ENCODE measurements at places on chromosomes 4 and X.

- DNase-seq = no peak
Observed at GRCh38 chrX:104255465-104255864, 732 bp upstream of the ESX1 start.

DNA sequence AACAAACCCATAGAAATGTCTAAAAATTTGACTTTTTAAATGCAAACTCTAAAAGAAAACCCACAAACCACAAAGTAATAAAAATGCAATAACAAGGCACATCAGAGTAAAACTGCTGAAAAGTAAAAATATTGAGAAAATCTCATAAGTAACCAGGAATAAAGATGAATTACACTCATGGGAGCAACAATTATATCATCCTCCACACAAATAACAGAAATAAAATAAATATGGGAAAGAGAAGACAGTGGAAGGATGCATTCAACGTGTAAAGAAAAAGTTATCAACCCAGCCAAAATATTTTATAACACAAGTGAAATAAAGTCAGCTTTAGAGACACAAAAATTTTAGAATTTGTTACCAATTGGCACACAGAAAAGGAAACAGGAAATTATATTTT, 1420.2 kb downstream of the PCDH18 start:
- no peak for DNase-seq

DNA sequence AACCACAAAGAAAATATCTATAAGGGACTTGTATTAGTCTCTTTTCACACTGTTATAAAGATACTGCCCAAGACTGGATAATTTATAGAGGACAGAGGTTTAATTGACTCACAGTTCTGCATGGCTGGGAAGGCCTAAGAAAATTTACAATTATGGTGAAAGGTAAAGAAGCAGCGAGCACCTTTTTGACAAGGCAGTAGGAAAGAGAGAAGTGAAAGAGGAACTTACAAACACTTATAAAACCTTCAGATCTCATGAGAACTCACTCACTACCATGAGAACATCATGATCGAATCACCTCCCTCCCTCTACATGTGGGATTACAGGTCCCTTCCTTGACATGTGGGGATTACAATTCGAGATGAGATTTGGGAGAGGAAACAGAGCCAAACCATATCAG, 856.0 kb downstream of the TRAM1L1 start:
- no peak for DNase-seq

DNA sequence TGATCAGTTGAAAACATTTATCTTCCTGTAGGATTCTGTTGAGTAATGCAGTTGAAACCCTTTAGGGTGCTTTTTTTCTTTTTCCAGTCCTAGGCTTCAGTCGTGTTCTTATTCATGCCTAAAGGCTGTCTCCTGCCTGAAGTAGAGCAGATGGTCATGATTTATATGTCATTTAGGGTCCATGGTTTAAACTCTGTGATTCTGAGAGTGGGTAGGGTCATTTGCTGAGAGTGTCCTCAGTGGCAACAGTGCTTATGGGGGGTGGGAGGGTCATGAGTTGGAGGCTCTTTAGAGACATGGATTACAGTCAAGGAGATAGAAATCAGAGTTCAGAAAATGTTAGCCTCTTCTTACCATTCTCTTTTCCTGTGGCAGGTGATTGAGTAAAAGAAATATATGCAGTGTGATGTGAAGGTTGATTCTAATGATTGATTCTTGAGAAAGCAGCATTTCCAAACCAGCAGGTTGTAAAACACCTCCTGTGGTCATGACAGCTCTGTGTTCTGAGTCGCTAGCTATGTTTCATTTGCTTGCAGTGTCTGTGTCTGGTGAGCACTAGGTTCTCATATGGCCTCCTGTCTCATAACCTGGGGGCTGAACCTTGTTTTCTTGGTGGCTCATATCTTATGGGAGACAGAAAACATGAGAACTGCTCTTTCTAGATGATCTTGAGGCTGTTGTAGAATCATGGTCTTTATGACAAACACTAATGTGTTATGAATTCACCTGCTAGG, 60.4 kb downstream of the JADE1 start:
- no peak for DNase-seq

- no peak for DNase-seq
Observed at GRCh38 chrX:144566592-144566991, 680.7 kb upstream of the SPANXN1 start.

DNA sequence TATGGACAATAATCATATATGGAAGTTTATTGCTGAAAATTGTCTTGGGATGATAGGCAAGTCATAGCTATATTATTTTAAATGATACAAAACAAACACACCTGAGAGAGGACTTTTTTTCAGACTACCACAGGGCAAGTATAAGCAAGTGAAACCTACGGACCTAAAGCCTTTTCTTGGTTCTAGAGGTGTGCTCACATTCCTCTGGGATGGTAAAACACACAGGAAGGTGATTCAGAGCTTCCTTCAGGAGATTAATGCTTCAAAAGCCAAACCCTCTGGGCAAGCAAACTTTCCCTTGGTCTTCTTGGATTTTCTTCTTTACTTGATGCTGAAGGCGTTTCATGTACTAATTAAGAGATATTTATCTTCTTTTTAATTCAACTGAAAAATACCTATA, 60.1 kb upstream of the ACSL4 start:
- DNase-seq = no peak

DNA sequence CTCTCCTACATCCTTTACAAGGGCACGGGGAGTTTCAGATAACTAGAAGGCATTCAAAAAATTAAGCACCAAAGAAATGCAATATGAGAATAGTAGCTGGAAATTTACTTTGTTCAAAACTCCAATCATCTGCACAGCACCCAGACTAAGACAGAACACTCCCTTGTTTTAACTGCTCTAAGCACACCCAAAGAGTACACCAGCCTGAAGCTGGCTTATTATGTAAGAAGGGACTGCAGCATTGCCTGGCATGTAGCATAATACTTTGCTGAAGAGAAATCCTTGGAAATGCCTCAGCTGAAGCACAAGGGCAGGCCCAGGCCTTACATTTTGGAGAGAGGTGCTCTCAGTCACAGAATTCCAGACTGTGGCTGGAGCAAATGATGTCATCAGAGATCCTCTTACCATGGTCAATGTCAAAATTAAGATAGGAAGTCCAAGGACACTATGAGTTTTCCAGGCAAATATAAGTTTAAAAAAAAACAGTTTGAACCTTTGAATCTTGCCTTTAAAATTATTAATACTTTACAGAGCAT, 14.8 kb downstream of the ARHGEF6 start:
- no peak for DNase-seq

DNA sequence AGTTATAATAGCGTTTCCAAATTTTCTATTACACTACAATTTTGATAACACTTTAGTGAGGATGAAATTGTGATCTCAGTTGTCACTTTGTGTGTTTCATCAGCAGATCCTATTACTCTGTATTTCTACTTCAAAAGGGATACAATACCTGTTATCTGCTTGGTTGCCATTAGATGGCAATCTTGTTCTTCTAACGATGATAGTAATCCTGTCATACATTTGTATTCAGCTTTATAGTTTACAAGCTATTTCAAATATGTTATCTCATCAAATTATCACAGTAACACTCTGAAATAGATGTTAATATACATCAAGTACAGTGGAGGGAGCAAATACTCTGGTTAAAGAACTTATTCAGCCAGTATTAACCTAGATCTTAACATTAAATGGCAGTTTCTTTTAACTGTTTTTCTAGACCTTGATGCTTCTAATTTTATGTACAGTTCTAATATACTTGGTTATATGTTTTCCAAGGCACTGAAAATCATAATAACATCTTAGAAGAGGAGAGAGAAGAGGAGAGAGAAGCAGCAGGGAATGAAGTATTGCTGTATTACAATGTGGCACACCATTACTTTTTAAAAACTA, 292.0 kb downstream of the CCSER1 start:
- DNase-seq = no peak

GRCh38 chr4:4396628-4397440, 9.9 kb downstream of the NSG1 start:
- DNase-seq = no peak
